ENCODE measurements at places on chromosomes 12 and 14. TPM values are rescaled to one million over a fixed set of nuclear protein-coding genes. Genes with fewer than 3 reads are reported as not detected.

The FAM90A1 gene
- total RNA-seq: not detected

The MAP4K5 gene
- total RNA-seq: 87.5 TPM

The DAO gene
- total RNA-seq: not detected

The KCNA5 gene
- not detected for total RNA-seq

The NR2C1 gene
- total RNA-seq: 29.6 TPM

The COL2A1 gene
- 0.51 TPM for total RNA-seq

The HOXC12 gene
- total RNA-seq: 0.62 TPM

The FBRSL1 gene
- total RNA-seq: 13.1 TPM

The PLEKHD1 gene
- total RNA-seq: 1.1 TPM

The LMNTD1 gene
- not detected for total RNA-seq

The NUDT14 gene
- 40.9 TPM for total RNA-seq

The KLRG1 gene
- 1.0 TPM for total RNA-seq

The FERMT2 gene
- total RNA-seq: 109 TPM

The CFAP54 gene
- total RNA-seq: 0.67 TPM

The CLEC4D gene
- total RNA-seq: not detected

The C12orf60 gene
- total RNA-seq: 1.5 TPM

The AKAP6 gene
- 130 TPM for total RNA-seq

The VRTN gene
- total RNA-seq: not detected

The ARHGDIB gene
- total RNA-seq: 0.47 TPM

The UBE2N gene
- 40.3 TPM for total RNA-seq

Measured in myocyte (in vitro differentiated cells).